ENCODE measurements at places on chromosomes 16 and 17.

- no peak for DNase-seq
Measured at GRCh38 chr16:6645768-6646568, 686.7 kb upstream of the RBFOX1 start.

- no peak for DNase-seq
Measured at GRCh38 chr16:15790458-15790857, 66.4 kb downstream of the MYH11 start.

GRCh38 chr17:73307130-73307529, 4.7 kb downstream of the CDC42EP4 start:
- DNase-seq: peak; percentile 31

GRCh38 chr17:69669441-69670178, 255.1 kb downstream of the MAP2K6 start:
- DNase-seq: peak; percentile 16

DNA sequence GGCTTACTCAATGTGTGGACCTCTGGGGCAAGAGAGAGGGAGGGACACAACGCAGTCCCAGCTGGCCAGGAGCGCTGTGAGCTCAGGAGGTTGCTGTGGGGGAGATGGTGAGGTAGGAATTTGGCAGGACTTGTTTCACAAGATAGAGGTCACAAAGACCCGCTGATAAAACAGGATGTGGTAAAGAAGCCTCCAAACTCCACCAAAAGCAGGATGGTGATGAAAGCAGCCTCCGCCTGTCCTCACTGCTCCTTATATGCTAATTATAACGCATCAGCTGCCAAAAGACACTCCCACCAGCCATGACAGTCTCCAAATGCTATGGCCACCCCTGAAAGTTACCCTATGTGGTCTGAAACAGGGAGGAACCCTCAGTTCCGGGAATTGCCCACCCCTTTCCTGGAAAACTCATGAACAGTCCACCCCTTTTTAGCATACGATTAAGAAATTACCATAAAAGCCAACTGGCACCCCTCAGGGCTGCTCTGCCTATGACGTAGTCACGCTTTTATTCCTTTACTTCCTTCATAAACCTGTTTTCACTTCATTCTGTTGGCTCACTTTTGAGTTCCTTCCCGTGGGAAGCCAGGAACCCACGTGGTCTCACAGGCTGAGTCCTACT, 5.3 kb upstream of the EIF4A3 start:
- no peak for DNase-seq

DNA sequence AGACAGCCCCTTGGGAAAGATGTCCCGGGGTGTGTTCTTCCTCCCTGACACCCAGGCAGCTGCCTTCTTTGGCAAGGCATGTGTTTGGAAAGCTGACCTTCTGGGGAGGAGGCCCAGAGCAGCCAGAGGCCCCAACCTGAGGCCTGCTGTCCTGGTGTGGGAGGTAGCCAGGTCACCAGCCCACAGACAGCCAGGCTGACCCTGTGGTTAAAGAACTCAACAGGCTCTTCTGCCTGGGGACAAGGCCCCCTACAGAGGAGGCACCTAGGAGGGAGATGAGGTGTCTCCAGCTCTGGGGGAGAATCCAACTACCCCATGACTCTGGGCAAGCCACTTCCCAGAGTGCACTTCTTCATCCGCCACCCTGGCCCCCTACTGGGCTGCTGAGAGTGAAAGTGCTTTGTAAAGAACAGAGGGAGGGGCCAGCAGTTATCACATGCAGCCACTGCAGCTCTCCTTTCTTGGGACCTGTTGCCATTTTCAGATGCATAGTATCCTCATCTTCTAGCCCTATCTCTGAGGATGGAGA, 13.1 kb upstream of the SREBF1 start:
- peak; percentile 74 for DNase-seq
